ENCODE measurements at places on chromosomes 3 and 15.

DNA sequence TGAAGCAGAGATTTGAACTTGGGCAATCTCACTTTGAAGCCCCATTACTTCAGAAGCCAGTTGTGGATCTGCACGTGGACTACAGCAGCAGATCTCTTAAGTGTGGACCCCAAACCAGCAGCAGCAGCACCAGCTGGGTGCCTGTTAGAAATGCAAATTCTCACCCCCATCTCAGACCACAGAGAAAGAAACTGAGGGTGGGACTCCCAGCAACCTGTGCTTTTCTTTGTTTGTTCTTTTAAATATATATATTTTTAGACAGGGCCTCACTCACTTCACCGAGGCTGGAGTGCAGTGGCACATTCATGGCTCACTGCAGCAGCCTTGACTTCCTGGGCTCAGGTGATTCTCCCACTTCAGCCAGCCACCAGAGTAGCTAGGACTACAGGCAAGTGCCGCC is 53.2 kb downstream of the SLTM start:
- DNase-seq: no peak

GRCh38 chr15:70091726-70092463 is 5.8 kb downstream of the TLE3 start:
- DNase-seq: no peak

DNA sequence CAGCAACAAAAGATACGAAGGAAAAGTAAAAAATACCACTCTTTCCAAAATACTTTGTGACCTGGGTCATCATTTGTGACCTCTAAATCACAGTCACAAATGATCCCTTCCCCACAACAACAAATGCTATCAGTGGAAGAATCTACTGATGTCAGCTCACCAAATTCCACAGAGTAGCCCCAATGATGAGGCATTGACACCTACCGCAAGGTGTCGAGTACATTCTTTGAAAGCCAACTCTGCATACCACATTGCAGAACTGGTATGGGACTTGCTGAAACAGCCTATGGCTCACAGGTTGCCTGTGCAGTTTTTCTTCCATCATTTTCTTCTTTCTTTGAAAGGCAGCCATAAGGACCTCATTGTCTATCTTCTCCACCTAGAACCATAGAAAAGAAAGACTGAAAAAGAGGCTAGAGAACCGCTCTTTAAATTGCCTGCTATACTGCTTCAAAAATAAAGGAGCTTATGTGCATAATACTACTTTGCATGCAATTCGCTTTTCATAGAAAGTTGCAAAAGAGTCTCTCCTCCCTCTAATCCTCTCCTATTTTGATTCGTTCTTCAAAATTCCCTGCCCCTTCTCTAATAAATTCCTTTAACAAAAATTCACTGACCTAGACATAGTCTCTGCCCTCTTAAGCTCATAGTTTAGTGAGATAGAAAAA is 21.4 kb upstream of the KPNA1 start:
- no peak for DNase-seq

- DNase-seq: no peak
Observed at GRCh38 chr15:80586161-80586560, 108.9 kb upstream of the ABHD17C start.

DNA sequence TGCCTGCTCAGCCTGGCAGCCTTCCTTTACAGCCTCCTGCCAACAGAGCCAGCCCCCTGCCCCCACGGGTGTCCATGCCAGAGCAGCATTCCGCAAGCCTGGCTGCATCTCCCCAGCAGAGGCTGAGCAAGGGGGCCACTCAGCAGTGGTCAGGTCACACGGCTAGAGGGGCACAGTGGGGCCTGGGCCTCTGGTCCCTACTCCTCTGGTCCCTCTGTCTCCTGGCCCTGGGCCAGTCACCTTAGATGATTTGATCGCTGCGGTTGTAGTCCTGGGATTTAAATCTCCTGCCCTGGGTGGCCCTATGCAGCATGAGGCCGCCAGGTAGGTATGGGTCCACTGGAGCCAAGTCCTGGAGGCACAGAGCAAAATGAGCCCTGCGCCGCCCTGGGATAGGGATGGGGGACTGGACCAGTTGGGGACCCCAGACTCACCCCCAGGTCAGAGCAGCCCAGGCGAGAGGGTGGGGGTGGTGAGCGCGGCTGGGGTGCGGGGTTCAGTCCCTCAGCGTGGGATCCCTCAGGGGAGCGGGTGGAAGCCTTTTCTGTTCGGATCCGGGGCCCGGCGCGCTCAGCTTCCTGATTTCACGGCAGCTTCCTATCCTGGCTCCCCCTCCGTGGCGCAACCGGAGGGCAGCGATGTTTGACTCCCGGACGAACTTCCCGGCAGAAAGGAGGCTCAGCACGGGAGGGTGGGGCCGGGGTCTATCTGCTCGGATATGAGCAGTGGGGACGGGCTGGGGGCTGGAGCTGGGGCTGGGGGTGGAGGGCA is at the start of gene ZBTB47:
ZBTB47 (plus strand) TSS at position 138 of the 771 bp plus-strand sequence. CDS start 4,659 bp downstream, outside the sequence.
- DNase-seq: no peak

DNA sequence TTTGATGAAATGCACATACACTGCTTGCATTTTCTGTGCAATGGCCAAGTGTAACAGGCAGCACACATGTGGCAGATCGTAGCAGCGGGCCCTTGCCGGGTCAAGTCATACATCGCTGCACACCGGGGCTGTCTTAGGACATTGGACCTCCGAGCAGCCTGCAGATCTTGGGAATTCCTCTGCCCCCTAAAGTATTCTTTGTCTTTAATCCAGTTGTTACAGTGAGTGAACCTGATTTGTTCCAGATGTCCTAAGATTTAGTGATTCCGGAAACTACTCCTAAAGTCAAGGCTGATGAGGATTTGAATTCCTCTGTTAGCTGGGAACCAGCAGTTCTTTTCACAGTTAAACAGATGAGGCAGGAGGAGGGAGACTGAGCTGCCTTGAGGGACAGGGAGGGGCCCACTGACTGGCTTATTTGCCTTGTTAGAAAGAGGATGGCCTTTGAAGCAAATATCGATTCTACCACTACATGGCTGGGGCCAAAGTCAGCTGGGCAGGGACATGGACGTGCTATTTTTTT is 190.7 kb upstream of the CTDSPL start:
- DNase-seq: no peak

GRCh38 chr15:93283854-93284253 is 194.8 kb upstream of the RGMA start:
- DNase-seq: no peak

GRCh38 chr3:129699199-129699598 is 92.7 kb upstream of the PLXND1 start:
- DNase-seq: no peak

GRCh38 chr3:100030914-100031425 is 83.3 kb downstream of the FILIP1L start:
- no peak for DNase-seq

- DNase-seq: no peak
Observed at GRCh38 chr3:172347895-172348679, 100.2 kb downstream of the GHSR start.

DNA sequence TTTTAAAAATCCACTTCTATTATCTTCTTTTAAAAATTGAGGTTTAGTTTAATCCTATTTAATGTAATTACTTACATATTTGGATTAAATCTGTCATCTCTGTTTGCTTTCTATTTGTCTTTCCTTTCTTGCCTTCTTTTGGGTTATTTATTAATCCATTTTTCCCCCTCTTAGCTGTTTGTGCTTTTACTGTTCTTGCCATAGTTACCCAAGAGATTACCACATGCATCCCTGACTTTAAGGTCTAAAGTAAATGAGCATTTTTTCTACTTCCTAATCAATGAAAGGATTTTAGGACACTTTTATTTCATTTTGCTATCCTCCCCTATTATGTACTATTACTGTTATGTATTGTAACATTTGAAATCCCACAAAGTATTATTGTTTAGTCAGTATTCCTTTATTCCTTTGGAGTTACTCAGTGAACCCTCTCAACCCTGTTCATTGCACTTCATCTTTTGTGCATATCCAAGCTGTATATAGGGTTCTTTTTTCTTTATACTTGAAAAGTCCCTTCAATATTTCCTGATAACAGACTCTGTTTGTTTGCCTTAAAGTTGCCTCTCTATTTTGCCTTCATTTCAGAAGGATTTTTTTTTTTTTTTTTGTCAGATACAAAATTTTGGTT is 62.7 kb downstream of the MEF2A start:
- DNase-seq: no peak

DNA sequence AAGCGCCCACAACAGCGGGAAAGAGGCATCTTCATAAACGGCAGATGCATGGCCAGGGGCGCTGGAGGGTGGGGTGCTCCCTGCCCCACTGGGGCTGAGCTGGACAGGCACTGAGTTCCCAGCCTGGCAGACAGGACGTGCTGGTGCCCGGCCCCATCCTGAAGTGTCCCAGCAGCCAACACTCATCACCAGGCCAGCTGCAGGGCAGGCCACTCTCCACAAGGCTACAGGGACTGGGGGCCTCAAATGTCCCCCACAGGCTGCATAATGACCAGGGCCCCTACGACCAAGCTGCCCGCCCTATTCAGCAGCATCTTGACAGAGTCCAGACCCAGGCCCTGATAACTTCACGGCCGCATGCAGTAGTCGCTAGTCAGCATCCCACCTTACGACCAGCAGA is 124.1 kb upstream of the IQSEC1 start:
- no peak for DNase-seq

DNA sequence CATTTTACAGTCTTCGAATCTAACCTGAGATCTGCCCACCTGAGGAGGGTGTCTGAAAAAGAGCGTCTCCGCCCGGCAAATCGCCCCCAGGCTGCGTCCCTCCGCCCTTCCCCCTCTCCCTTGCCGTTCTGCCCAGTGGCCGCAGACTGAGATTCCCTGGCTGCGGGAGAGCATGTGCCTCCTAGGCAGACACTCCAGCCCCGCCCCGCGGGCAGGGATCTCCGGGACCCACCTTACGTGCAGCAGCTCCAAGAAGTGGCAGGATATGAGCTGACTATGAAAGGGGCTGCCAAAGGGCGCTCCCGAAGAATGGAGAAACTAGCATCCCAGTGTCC is 2.7 kb upstream of the WNT5A start:
- no peak for DNase-seq

- no peak for DNase-seq
Observed at GRCh38 chr3:151403246-151403645, 18.7 kb upstream of the P2RY12 start.

DNA sequence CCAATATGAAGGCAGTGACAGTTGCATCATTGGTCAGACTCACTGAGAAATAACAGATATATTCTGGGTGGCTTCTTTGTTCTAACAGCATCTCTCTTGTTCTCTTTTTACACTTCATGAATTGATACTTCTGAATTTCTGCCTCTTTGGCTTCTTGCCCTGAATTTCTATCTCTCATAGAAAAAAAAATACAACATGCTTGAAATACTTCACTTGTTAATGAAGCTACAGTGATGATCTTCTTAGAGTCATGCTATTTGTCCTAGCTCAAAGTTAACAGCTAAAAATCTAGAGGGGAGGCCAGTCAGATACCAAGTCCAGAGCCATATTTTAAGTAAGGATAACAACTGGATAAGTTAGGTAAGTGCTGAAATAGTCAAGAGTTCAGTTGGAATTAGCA is 597.2 kb upstream of the AGTR1 start:
- no peak for DNase-seq

GRCh38 chr15:38474155-38474757 is 20.3 kb downstream of the FAM98B start:
- no peak for DNase-seq

- DNase-seq: no peak
Observed at GRCh38 chr15:38499651-38500050, 45.7 kb downstream of the FAM98B start.

DNA sequence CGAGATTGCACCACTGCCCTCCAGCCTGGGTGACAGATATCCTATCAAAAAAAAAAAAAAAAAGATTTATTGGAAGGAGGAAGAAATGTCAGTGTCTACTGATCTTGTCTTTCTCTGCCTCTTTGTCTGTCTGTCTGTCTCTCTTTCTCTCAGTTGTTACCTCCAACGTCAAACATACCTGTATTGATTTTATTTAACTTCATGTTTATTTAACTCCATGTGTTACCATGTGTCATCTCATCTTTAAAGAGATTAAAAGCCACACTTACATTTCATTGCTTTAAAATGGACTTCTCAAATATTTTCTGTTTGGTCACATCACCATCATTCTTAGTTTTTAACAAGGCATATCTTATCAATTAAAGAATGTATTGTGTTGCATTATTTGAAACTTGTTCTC is 9.4 kb downstream of the CLDN11 start:
- DNase-seq: no peak

DNA sequence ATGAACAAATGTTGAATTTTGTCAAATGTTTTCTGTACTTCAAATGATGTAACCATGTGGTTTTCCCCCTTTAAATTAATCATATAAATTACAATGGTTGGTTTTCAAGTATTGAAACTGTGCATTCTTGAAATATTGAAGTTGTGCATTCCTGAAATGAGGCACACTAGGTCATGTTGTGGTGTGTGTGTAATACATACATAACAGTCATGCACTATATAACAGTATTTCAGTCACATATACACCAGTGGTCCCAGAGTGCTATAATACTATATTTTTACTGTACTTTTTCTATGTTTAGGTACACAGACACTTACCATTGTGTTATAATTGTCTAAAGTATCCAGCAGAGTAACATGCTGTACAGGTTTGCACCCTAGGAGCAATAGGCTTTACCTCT is 11.0 kb upstream of the IQCF5 start:
- no peak for DNase-seq

GRCh38 chr3:170529346-170529745 is 56.5 kb downstream of the SLC7A14 start:
- no peak for DNase-seq

DNA sequence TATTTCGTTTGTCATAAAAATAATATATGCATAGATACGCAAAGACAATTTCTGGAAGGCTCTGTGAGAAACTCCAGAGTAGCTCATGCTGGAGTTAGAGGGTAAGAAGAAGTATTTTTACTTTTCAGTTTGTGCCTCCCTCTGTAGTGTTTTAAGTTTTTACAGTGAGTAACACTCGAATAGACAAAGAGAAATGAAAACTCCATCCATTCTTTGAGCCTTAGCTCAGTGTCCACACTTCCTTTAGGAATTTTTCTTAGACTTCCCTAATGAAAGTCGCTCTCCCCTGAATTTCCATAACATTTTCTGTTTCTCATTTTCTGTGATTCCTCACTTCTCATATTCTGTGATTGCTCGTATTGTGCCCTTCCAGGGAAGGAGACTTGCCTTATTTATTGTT is 2.1 kb downstream of the BLOC1S6 start:
- DNase-seq: no peak
